ENCODE measurements at places on chromosomes 3 and 15.
A peak's percentile ranks its signal among the peaks of the same experiment; 100 is the strongest.

DNA sequence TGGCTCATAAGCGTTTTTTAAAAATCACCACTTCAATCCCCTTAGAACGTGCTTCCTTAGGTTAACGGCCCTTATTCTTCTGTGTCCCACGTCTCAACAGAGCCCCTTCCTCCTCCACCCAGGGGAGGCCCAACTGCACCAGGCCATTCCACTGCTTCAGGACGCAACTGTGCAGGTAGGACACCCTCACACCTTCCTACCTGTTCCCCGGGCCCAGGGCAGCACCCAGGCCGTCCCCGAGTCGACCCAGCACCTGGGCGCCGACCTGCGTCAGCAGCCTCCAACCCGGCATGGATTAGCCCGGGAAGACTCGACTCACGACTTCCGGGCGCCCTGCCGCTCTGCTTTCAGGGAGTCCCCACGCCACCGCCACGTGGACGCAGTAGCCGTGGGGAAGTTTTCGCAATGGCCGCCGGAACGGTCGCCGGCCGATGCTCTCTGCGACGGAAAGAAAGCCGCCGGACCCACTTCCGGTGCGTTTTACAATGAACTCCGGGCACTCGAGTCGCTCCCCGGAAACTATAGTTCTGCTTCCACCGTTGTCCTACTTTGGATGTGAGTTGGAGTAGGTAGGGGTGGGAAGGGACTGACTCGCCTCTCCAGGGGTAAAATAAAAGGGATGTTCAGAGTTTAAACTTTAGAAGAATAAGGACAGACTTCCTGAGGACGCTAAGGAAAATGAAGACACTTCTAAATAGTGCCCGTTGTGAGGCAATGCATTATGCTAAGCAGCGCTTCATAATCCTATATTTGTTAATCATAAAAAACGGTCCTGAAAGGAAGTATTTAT is at the start of gene MRPL3:
Gene MRPL3 (minus strand): TSS at position 442 of the 790 bp plus-strand sequence. CDS start 150 bp downstream, at position 292.
- DNase-seq: peak; percentile 95

DNA sequence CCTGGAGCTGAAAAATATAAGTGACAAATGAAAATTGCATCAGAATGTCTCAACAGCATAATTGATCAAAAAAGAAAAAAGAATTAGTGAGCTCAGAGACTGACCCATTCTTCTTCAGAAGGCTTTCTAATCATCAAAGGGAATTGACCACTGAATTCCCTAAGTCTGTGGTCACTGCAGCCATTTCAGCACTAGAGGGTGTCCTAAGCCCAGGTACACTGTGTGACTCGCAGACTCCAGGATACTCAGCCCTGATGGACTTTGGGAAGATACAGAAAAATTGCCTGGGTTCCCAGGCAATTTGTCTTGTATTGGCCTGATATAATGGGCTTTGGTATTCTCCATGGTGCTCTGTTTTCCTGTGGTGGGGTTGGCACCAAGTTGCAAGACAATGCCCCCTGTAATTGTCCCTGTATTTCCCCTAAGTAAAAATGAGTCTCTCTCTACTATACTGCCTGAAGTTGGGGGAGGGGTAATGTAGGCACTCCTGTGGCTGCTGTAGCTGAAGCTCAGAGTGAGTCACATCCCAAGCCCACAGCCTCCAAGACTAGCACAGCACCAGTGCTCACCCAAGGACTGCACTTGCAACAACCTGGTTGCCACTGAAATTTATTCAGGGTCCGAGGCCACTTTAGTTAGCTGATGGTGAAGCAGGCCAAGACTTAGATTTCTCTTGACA is 256.0 kb upstream of the STAC start:
- peak; percentile 33 for DNase-seq

DNA sequence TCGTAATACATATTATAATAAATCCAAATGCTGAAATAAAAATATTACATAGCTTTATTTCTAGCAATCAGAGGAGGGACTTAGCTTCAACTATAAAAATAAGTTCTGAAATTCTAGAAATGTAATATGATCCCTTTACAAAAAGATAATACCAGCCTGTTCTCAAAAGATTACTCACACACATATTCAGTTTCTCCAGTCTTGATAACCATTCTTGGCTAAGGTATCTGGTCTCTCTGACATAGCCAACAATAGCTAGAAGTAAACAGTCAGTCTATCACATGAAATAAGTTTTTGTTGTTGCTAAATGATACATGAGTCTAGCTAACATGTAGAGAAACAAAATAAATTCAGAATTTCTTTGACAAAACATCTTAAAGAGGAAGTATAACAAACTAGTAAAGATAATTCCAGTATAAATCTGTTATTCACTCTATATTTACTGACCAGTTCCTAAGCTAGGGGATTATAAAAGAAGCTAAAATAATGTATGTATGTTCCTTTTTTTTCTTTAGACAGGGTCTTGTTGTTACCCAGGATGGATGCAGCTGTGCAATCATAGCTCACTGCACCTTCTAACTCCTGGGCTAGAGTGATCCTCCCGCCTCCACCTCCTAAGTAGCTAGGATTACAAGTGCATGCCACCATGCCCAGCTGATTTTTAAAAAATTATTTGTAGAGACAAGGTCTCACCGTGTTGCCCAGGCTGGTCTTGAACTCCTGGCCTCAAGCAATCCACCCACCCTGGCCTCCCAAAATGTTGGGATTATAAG is 170.6 kb downstream of the TBL1XR1 start:
- no peak for DNase-seq

- DNase-seq: no peak
These were observed 129.2 kb downstream of the CCNL1 start for GRCh38 chr3:157030712-157031111.

DNA sequence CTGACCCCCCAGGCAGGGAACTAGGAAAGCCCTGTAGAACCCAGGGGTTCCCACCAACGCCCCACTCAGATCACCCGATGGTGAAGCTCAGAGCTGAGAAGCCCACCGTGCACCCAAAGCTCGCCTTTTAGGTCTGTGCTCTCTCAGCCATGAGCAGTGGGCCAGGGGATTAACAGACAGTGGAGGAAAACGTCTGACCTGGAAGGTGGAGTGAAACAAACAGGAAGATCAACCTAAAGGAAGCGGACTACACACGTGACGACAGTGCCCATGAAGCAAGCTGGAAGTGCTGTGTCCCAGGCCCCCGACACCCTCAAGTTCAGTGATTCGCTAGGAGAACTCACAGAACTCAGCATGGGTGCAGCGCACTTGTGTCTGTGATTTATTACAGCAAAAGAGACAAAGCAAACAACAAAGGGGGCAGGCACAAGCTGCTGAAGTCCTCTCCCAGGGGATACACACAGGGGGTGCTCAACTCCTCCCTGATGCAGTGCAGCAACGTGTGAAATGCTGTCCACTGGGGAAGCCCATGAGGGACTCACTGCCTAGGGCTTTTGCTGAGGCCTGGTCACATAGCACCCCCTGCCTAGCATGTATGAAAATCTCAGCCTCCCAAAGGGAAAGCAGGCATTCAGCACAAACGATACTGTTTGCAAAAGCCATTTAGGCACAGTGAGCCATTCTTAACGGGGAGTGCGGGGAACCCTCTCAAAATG is 43.5 kb downstream of the CFAP92 start:
- DNase-seq: no peak

GRCh38 chr3:98784666-98785600 is 21.8 kb downstream of the ST3GAL6 start:
- no peak for DNase-seq

GRCh38 chr3:181660337-181660736 is 51.4 kb upstream of the SOX2 start:
- DNase-seq: no peak

GRCh38 chr15:68391121-68391520 is 40.8 kb downstream of the ITGA11 start:
- no peak for DNase-seq

DNA sequence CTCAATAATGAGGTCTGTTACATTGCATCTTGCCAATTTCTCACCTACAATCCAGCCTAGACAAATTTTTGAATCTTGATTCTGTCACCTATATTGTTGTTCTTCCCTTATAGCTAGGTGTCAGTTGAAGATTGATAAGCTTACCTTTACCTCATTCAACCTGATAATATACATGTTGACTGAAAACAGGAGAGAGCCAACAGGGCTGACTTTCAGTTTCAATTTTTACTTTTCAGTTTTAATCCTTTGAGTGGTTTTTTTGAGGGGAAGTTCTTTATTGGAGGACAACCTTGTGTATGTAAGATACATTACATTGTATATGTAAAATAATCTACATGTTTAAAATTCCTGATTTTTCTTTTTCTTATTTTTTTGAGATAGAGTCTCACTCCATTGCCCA is 5.8 kb downstream of the ATP13A5 start:
- no peak for DNase-seq

GRCh38 chr3:175737646-175738572 is 878.8 kb downstream of the NAALADL2 start:
- no peak for DNase-seq

- DNase-seq: no peak
These were observed 315.6 kb upstream of the ATP10A start for GRCh38 chr15:26178640-26179220.

- no peak for DNase-seq
These were observed 533.5 kb downstream of the IGSF11 start for GRCh38 chr3:118501152-118501551.

- no peak for DNase-seq
These were observed 144.2 kb upstream of the BNIP2 start for GRCh38 chr15:59833366-59833765.

DNA sequence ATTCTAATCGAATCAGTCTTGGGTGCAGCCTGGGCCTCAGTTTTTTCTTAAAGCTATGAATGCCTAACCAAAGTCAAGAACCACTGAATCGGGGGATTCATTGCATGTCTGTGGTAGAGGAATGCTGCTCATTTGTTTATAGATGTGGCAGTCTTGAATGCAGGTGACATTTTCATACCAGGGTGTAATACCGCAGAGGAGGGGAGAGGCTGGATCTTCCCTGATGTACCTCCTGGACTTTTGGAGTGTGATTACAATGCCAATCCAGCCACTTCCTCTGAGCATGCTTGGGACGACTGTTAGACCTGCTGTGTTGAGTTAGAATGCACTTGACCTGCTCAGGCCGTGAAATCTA is 42.7 kb downstream of the GOLGA6A start:
- no peak for DNase-seq

DNA sequence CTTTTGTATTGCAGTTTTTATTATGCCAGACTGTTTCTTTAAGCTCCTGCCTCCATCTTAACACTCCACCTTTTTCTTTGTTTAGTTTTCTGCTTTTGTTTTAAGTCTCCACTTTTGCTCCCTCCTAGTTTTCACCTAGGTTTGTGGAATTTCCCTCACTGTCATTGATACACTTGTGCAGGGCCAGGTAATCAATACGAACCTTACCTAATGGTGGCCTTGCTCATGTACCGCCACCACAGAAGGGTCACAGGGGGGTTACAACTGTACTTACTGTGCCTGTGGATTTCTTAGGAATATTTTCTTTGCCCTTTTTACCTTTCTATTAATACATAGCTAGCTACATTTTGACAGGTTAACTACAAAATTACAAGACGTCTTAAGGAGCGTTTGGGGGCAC is 43.4 kb upstream of the TPM1 start:
- no peak for DNase-seq

DNA sequence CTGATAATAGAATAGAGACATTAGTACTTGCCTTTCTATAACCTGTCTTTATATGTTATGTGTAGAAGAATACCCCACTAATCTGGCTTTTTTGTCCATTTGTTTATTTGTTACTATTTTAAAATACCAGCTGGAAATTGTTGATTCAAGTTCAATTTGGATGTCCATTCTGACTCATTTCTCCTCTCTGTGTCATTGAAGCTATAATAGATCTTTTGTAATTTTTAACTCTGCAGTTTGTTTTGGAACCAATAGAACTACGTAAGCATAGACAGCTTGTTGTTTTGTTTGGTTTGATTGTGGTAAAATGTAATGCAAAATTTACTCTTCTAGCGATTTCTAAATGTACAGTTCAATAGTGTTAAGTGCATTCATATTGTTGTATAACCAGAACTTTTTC is 390.4 kb downstream of the ZIC1 start:
- no peak for DNase-seq

- peak; percentile 45 for DNase-seq
These were observed 70.4 kb upstream of the CRTC3 start for GRCh38 chr15:90459368-90459767.

DNA sequence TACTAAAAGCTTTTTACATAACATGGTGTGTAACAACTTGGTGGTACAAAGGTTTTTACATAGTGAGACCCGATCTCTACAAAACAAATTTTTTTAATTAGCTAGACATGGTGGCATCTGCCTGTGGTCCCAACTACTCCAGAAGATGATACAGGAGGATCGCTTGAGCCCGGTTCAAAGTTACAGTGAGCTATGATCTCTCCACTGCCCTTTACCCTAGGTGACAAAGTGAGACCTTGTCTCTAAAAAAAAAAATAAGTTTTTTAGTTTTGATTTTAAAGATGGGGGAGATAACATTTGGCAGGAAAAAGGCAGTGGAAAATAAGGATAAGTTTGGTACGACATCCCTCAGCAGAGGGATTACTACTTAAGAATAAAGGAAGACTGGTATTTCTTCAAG is 5.9 kb downstream of the FAM162A start:
- DNase-seq: no peak

- DNase-seq: peak; percentile 19
These were observed 98.6 kb downstream of the TCF12 start for GRCh38 chr15:57017024-57017423.

- DNase-seq: no peak
These were observed 121.1 kb downstream of the PDCD6IP start for GRCh38 chr3:33919312-33920120.

DNA sequence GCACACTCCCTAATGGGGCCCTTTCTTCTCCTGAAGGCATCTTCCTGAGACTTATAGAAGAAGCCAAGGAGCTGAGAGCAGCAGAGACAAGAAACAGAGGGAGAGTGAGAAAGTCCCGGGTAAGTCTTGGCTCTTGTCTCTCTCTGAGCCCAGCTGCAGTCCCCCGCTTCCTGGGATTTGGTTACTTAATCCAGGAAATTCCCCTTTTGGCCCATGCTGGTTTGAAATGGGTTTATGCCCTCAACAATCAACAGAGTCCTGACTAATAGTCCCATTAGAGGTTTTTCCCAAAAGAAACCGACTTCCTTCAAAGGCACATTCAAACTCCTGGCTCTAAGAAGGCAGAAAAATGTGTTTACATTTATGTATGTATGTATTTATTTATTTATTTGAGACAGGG is 22.0 kb downstream of the TMEM158 start:
- DNase-seq: peak; percentile 66

- peak; percentile 72 for DNase-seq
These were observed 1.5 kb downstream of the ABHD5 start for GRCh38 chr3:43692085-43692855.

DNA sequence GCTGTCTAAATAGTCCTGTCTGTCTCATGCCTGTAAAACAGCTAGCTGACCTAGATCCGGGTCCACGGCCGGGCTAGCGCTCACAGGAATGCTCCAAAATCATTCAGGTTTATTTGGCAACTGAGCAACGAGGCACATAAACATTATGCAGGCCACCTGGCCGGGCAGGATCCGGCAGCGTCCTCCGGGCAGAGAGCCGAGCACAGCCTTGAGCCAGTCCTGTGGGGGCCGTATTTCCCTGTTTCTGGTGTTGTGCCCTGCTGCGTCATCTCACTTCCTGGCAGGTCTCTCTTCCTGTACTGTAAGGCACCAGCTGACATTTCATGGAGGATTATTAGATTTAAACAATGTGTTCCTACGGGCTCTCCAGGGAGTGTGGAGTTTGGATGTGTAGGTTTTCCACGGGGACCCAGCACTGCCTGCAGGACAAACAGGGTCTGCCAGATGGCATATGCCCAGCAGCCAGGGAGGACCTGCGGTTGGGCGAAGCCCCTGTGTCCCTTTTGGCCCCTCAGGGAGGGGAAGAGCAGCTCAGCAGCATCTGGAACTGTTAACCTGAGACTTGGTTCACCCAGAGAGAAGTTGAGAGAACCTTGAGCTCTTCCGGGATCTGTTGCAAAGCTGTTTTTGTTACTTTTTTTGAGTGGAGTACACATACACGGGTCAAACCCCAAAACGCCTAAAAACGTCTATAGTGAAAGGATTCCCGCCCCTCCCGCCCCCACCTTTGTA is 16.6 kb upstream of the LRRK1 start:
- peak; percentile 47 for DNase-seq

All from inflammatory macrophage treated with lipopolysaccharide for 1 hour (primary cell).